Fibroblast of the aortic adventitia (primary cell): ENCODE measurements at places on chromosomes 6 and 20. TPM values are rescaled to one million over a fixed set of nuclear protein-coding genes. Genes with fewer than 3 reads are reported as not detected.

HDGFL1 gene
- total RNA-seq = not detected in 2 replicates

- DNase-seq = peak; percentile 93
Observed at GRCh38 chr20:1816384-1817381, 78.5 kb upstream of the SIRPA start.

LGSN gene
- not detected in 2 replicates for total RNA-seq

RFX6 gene
- not detected in 2 replicates for total RNA-seq

- DNase-seq = no peak
Observed at GRCh38 chr6:132494954-132495353, 18.0 kb downstream of the STX7 start.
